ENCODE measurements at places on chromosomes 4 and X.
A peak's percentile ranks its signal among the peaks of the same experiment; 100 is the strongest.

DNA sequence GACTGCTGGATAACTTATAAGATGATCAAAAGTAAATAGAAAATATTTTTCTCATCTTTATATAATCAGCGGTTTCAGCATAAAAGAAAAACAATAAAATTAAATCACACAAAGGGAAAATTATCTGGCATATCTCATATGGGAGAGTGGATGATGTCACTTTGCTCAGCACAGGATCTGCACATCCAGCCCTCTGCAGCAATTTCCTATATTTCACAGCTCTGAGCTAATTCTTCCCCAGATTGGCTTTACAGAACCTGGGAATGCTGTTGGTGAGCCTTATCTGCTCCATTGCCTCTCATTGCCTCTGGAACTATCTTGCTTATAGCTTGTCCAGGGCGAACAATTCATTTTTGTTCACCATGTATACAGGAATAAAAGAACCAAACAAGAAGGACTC lies 21.0 kb downstream of the FREM3 start:
- DNase-seq, result no peak

- no peak for DNase-seq
Observed at GRCh38 chr4:71974681-71975080, 57.1 kb upstream of the NPFFR2 start.

DNA sequence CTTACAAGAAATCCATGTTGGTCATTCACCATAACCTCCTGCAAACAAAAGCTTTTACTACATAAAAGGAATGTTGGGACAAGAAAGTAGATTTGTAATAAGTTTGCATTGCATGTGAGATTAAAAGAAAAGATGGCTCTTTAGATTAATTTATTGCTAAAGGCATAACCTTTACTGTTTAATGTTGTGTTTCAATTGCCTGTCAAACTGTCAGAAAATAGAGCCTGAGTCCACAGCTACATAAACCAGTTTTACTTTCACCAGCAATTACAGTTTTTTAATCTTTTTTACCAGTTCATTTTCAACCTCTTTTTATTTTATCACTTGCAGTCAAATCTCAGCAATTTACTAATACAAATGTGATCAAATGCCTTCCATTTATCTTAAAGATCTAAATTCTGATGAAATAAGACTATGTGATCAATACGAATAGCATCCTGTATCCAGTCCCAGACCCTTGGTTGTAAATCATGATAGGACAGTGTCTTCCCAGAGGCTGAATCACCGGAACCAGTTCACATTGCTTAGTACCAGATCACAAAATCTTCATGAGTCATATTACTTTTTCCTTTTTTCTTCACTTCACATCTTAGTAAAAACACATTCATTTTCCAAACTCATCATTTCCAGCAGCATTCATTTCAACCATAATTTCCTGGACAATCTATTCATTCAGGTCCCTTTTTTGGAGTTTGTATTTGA lies 95.4 kb upstream of the FRG1 start:
- no peak for DNase-seq

GRCh38 chr4:15001869-15002658 lies at the start of gene CPEB2:
Gene CPEB2, plus strand, starts transcription at chr4:15002481. Its CDS starts 193 bp downstream, at chr4:15002674.
- peak; percentile 84 for DNase-seq

- DNase-seq, result no peak
Observed at GRCh38 chr4:124846306-124846705, 133.8 kb upstream of the ANKRD50 start.

GRCh38 chr4:67201334-67201733 lies 344.0 kb downstream of the CENPC start:
- no peak for DNase-seq

DNA sequence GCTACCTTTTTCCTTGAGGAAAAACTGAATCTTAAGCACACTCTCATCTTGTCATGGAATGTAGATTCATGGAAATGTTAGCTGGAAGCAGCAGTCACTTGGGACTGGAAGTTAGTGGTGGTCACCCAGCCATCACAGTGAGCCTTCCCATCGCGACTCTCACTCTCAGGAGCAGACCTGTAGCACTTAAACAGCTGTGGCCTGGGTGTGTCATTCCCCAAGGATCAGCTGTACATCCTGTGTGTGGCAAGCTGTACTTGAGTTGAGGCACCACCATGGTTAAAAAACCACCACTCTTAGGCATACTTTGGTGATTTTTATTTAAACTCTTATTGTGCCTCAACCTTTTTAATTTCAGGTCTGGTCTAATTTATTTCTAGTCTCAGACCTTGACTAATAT lies 46.7 kb downstream of the JADE1 start:
- no peak for DNase-seq

DNA sequence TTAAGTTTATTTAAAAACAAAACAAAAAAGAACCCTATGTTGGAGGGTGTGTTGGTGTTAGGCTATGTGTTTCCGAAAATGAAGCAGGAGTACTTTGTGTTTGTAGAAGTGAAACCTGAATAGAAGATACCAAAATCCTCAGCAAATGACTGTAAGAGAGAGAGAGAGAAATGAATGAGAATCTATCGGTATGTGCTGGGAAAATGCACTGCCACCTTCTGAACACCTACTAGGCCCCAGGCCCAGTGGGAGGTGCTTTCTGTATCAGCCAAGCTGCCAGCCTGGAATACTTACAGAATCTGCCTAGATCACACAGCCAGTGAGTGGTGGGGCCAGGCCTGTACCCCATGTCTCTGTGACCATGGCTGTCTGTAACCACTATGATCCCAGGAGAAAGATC lies 14.9 kb upstream of the PIM2 start:
- no peak for DNase-seq

DNA sequence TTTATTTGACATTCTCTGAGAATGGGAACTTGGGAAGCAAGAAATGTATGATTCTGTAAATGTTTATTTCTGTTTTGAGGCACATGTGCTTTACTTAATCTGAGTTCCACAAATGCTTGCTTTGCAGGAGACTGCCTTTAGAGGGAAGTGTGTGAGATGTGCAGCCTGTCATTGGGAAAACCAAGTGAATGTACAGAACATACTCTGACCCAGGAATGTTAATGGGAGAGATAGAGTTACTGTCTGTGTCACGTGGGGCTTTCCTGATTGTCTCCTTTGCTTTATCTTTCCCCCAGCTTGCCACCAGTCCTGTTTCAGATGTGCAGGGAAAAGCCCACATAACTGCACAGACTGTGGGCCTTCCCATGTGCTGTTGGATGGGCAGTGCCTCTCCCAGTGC lies 218.6 kb upstream of the ANXA3 start:
- DNase-seq, result no peak

GRCh38 chr4:71635139-71635748 lies 148.6 kb downstream of the GC start:
- peak; percentile 15 for DNase-seq

- no peak for DNase-seq
Observed at GRCh38 chrX:13855689-13856450, 39.0 kb upstream of the GPM6B start.

DNA sequence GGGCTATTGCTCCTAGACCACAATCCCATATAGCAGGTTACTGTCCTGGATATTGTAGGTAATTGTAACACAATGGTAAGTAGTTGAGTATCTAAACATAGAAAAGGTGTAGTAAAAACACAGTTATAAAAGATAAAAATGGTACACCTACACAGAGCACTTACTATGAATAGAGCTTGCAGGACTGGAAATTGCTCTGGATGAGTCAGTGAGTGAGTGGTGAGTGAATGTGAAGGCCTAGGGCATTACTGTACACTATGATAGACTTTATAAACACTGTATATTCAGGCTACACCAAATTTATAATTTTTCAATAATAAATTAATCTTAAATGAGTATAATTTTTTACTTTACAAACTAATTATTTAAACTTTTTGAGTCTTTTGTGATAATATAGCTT lies 425.7 kb downstream of the PABPC4L start:
- no peak for DNase-seq

GRCh38 chrX:314781-315595 lies 3.6 kb downstream of the GTPBP6 start:
- DNase-seq, result no peak

DNA sequence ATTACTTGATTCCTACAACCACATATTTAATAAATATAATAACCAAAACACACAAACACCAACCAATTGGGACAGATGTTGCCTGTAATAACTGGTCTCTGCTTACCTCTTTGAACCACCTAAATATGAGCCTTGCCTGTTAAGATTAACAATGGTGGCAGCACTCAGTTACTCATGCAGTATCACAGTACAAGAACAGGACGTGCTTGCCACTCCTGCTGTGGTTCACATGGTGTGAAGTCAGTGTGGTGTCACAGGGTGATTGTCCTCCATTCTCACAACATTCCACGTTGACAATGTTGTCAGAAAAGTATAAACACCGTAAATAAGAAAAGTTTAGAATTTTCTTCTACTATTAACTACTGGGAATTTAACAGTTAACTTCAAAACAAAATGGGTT lies 365.0 kb downstream of the PPP3CA start:
- DNase-seq, result no peak

GRCh38 chrX:150201841-150202240 lies 161.3 kb upstream of the MAMLD1 start:
- DNase-seq, result no peak

- no peak for DNase-seq
Observed at GRCh38 chr4:74018771-74019170, 19.7 kb downstream of the CXCL3 start.

GRCh38 chrX:134821370-134821769 lies 163.1 kb upstream of the PLAC1 start:
- DNase-seq, result no peak

DNA sequence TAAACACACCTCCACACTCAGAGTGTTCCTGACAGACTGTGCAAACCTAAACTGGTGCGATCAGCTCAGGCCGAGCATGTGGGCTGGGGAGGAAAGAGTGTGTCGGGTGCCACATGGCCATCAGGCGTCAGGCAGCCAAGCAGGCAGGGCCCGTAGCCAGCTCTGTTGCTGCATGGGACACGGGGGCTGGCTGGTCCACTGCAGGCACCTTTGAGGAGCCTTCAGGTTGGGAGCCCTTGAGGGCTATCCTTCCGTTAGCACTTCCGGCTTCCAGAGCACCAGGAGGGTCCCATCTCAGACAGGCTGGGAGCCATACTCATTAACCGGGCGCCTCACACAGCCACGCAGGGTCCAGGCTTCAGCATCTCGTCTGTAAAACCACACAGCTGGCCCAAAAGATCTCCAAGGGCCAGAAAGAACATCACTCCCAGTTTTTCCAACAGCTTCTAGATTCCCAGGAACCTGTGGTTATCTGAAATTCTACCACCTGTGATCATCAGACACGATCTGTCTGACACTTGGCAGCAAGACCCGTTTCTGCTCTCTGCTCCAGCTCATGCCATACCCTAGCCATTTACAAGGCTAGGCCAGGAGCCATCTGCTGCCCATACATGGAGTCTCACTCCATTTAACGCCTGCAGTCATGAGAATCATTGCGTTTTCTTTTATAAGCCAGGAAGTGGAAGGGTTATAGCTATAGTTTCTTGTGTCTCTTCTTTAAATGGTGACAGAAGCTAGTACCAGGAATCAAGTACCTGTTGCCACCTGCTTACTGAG lies 87.5 kb downstream of the NSUN7 start:
- no peak for DNase-seq

- no peak for DNase-seq
Observed at GRCh38 chr4:117479673-117480072, 394.3 kb upstream of the TRAM1L1 start.

- no peak for DNase-seq
Observed at GRCh38 chr4:176478076-176478475, 158.3 kb downstream of the SPCS3 start.

- DNase-seq, result no peak
Observed at GRCh38 chr4:38656111-38656510, 7.9 kb upstream of the KLF3 start.

- no peak for DNase-seq
Observed at GRCh38 chr4:168648929-168649328, 152.1 kb downstream of the PALLD start.

DNA sequence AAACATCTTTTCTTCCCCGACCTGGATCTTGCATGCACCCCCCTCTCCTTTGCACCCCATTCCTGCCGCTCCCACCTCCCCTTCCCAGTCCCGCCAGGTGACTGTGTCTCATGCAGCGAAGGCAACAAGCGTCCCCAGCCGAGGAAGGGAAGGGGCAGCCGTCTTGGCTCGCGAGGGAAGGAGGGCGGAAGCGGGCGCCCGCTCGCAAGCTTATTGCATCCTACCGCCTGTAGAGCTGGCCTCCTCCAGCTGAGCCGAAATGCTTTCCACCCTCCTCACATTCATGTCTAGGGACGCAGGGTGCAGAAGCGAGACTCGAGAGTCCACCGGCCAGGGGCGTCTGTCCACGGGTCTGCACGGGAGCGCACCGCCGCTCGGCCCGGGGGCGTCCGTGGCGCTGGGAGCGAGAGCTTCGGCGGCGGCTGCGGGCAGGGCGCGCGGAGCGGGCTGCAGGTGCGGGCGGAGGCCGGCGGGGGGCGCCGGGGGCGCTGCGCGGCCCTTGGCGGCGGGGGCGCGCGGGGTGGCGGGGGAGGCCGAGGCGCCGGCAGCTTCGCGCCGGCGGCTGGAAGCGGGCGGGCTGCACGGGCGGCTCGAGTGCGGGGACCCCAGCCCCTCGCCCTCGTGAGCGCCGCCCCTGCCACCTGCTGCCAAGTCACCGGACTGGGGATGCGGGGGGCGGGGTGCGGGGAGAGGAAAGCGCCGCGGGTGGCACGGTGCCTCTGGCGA lies at the start of gene KCNIP4:
TSS of gene KCNIP4 (minus strand) at position 426 of the 726 bp plus-strand sequence.
- DNase-seq, result no peak

DNA sequence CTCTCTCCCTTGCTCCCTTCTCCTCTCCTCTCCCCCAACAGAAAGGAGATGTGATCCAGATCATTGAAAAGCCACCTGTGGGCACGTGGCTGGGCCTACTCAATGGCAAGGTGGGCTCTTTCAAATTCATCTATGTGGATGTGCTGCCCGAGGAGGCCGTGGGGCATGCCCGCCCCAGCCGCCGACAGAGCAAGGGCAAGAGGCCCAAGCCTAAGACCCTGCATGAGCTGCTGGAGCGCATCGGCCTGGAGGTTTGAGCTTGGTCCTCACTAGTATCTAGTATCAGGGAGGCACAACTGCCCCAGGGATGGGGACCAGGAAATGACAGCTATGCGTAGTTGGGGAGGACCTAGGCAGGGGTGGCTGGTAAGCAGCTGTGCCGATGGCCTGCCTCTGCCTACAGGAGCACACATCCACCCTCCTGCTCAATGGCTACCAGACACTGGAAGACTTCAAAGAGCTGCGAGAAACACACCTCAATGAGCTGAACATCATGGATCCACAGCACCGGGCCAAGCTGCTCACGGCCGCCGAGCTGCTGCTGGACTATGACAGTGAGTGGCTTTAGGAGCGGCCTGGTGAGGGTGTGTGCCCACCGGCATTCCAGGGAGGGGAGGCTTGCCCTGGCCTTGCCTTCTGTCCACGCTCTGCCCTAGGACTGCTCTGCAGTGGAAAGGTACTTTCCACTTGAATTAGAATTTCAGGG lies 13.0 kb downstream of the SASH3 start:
- no peak for DNase-seq

- DNase-seq, result no peak
Observed at GRCh38 chr4:98092833-98093439, 50.3 kb downstream of the STPG2 start.

DNA sequence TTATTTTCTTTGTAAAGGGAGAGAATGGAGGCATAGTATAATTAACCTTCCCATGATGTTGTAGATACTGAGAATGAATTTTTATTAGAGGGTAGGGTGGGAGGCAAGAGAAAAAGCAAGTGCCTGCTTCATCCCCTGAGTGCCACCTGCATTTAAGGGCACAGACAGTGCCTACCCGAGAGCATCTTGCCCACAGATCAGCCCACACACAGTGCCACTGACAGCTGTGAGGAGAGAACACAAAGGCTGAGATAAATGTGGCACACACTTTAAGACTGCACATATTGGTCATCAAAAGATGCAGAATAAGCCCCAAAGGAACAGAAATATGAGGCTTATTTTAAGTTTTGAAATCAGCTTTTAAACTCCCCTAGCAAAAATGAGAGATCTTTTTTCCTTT lies 250.8 kb downstream of the SLC39A8 start:
- no peak for DNase-seq

GRCh38 chr4:149465955-149466354 lies 349.7 kb downstream of the IQCM start:
- no peak for DNase-seq

All from NCI-H187 (cell line).